Activated CD8-positive, alpha-beta memory T cell treated with anti-CD3 and anti-CD28 coated beads, Interleukin-2, amount 10 ng/mL, durations not matched to agents 7 days and 5 days (primary cell): ENCODE measurements at places on chromosomes 6 and 20. TPM values are rescaled to one million over a fixed set of nuclear protein-coding genes. Genes with fewer than 3 reads are reported as not detected.

The C6orf163 gene
- total RNA-seq, result 1.8 TPM

The AARS2 gene
- total RNA-seq, result 21.1 TPM

The BPIFA1 gene
- total RNA-seq, result not detected

The KHDC1L gene
- total RNA-seq, result 0.67 TPM

The PROKR2 gene
- not detected for total RNA-seq

The EFCAB8 gene
- total RNA-seq, result 0.30 TPM

- no peak for DNase-seq
These were observed 46.3 kb upstream of the FABP7 start for GRCh38 chr6:122733259-122733658.

DNA sequence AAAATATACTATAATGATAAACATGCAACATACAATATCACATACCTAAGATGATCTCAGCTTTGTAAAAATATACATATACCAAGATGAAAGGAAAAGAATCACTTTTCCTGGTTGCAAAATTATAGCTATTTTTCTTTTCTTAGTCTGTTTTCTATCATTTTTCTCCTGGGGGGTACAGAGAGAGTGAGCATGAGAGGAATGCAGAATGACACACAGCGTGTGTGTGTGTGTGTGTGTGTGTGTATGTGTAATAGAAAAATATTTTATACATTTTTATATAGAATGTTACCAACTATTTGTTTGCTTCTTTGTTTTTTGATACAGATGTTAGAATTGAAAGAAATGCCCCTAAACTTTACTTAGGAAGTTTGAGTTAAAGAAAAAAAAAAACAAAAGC lies 64.3 kb downstream of the FAM83B start:
- no peak for DNase-seq

GRCh38 chr6:62623846-62624532 lies 338.0 kb upstream of the KHDRBS2 start:
- DNase-seq, result no peak

DNA sequence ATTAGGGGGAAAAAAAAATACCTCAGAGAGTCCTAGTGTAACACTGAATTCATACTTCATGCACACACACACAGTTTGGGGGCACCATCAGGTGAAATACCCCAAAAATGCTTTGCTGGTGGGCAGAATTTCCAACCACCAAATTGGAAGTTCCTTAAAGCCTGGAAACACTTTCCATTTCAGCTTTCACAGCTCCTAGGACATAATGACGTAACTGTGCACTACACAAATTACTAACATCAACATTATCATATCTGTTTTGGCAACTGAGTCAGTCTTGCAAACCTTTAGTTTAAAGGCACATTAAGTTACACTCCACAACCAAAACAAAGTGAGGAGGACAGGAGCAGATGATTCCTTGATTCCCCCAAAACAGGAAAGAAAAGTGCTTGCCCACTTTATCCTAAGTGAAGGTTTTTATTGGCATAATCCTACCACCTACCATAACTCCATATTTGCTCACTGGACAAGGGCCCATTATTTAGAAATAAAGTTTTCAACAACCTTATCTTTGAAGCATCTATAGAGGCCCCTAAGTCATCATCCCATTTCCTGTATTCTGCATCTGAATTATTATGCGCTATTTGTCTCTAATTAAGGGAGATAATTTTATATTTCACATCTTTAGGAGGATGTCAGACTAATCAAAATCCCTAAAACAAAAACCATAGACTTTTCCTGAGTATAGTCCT lies 3.4 kb downstream of the MBOAT1 start:
- DNase-seq, result no peak

DNA sequence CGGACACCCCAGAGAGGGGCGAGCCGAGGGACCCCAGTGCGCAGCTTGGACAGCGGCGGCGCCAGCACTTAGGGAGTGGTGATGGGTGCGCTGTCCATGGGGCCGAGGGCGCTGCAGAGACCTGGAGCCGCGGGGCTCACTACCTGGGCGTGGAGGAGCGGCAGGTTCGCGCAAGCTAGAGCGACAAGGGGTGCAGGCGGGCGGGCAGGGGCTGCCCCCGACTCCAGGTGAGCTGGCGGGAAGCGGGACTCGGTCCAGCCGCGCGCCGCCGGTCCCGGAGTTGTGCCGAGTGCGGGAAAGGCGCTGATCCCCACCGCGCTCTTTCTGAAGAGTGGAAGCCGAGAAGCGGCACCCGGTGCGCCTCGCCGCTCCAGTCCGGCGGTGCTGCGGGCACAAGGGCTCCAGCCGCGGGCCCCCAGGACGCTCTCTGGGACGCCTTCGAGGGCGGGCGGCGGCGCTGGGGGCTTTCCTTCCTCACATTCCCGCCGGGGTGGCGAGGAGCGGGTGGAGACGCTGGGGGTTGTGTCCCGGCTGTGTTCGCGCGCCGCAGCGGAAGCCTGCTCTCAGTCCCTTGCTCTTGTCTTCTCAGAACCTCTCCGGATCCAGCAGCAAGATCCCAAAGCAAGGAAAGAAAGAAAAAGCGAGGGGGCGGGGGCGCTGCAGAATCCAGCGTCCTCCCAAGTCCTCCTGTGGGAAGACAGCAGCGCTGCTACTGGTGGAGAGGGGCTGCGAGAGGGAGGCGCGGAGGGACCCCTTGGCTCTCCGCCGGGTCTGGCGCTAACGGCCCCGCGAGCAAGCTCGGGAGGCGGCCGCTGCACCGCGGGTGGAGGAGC lies at the start of gene B3GAT2:
Gene B3GAT2, minus strand, starts transcription at position 610 of the 833 bp plus-strand sequence. CDS start 631 bp downstream, outside the sequence.
- DNase-seq, result no peak

- DNase-seq, result peak; percentile 57
These were observed 336 bp upstream of the LY6G5C start for GRCh38 chr6:31681135-31681671.

DNA sequence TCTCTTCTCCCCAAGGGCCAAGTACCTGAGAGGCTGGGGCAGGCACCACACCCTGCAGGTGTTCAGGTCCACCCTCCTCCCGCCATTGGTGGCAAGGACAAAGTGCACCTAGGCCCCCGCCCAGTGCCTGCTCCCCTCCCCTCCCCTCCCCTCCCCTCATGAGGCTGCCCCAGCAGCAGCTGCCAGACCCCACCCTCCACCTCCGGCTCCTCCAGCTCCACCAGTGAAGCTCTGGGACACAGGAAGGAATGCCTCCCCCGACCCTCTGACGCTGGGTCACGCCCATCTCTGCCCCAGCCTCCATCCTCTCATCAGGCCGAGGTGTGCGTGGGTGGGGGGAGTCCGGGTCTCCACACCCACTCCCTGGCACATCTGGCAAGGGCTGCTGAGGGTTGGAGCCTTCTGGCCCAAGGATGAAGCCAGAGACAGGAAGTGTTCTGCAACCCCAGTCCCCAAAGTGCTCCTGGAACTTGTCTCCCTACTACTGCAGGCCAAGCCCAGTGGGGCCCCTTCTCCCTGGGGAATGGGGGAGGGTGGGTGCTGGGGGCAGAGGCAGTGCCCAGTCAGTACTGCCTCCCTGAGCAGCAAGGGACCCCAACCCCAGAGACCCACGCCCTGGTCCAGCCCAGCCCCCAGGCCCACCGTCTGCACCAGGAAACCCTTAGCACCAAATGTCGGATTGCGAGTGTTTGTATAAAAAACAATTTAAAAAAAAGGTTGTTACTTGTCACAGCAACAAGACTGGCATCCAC lies 1.6 kb upstream of the UCKL1 start:
- DNase-seq, result no peak

DNA sequence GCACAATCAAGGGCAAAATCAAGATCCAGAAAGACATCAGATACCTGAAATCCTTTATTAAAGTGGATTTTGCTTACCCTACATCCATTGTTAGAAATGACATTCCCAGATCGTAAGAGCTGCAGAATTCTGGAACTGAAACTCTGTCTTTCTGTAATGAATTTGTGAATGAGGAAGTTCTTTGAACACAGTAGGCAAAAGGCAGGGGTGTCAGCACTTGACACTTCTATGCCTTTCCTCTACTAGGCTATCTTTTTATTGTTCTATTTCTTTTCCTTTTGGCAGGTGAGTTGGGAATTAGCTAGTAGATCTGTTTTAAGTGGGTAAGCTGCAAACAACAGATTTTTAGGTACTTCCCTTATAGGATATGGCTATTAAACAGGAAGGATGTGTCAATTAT lies 126.3 kb downstream of the CARMIL1 start:
- no peak for DNase-seq

DNA sequence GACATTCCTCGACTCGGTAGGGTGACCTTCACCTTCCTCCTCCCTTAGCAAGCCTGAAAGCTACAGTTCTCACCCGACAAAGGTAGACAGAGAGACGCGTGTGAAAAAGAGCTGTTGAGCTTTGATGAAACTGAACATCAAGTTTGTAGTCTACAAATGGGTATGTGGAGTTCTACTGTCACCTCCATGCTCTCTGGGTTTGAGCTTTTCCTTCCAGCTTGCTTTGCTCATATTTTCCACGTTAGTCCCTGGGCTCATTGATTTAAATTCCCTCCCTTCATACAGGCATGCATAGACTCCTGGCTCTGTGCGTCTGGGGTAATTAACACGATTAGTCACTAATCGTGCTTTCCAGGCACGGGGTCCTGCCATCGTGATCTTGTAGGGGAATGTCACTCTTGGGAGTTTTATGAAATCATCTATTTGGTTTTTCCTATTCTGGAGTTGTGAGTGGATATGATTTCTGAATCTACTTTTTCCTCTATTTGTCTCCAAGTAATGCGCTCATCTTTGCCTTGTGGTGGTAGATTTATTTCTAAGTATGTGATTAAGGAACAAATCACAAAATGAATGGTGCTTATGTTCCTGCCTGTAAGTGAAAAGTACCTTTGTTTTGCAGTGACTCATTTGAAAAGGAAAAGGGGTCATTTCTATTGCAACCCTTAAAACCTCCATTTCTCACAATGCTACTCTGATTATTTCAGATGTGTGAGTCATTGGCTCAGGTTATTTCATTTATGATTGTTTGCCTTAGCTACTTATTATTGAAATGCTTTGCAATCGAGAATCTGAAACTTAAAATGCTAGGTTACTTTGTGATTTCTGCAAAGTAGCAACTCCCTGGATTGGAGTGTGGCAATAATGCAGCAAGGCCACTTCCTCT lies 154.6 kb downstream of the ZDHHC14 start:
- DNase-seq, result peak; percentile 69

- DNase-seq, result no peak
These were observed 15.1 kb downstream of the PDSS2 start for GRCh38 chr6:107444277-107444676.

DNA sequence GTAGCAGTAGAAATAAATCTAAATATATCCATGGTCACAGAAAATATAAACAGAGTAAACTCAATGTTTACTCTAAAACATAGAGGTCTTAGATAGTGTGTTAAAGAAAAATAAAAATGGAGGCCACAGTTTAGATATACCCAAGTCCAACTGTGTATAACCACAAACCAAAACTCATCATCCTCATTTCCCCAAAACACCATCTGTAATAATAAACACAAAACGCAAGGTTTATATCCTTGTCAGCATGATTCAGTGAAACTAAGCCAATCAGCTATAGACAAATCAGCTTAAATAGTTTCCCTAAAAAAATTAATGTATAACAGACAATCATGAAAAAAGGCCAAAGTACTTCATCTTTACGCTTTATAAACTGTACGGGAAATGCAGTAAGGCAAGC lies 2.7 kb upstream of the HACE1 start:
- DNase-seq, result no peak

GRCh38 chr6:93423542-93423941 lies 4.2 kb upstream of the EPHA7 start:
- no peak for DNase-seq

- no peak for DNase-seq
These were observed 7.0 kb downstream of the CEP250 start for GRCh38 chr20:35462351-35462750.
